Kidney (tissue), 22 donors: ENCODE measurements at places on chromosomes 6 and 20. TPM values are rescaled to one million over a fixed set of nuclear protein-coding genes. Genes with fewer than 3 reads are reported as not detected.

GRCh38 chr20:6595704-6596103 is 171.8 kb upstream of the BMP2 start:
- DNase-seq = peak; percentile 26

- DNase-seq = peak; percentile 21
Measured at GRCh38 chr6:22808466-22808865, 239.1 kb downstream of the HDGFL1 start.

BANF2 gene
- not detected for total RNA-seq

- no peak for DNase-seq
Measured at GRCh38 chr6:8982668-8983067, 547.3 kb upstream of the SLC35B3 start.

DNAH8 gene
- 0.50 TPM for total RNA-seq

PLCB4 gene
- 17.7 TPM for total RNA-seq

DNA sequence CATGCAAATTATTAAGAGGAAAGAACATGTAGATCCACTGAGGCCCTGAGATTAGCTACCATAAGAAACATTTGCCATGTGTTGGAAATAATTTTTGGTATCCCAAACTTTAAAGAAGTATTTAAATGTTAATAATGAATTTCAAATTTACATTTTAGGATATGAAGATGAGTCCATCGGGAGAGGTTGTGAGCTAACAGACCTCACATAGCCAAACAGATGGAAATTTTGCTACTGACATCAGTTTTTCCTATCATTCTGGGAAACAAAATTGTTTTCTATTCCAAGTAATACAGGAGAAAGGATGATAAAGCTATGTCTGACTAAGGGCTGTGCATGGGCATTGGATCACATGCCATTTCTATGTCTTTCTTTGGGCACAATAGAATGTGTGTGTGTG is 809.6 kb downstream of the TENT5A start:
- DNase-seq = no peak
